Central memory CD4-positive, alpha-beta T cell (primary cell): ENCODE measurements at places on chromosomes 1 and 21.
A peak's percentile ranks its signal among the peaks of the same experiment; 100 is the strongest.

GRCh38 chr1:26171084-26172072, at the start of gene ZNF593OS:
Gene ZNF593OS, minus strand, starts transcription at chr1:26171832. Its CDS starts 171 bp downstream, at chr1:26171661.
- DNase-seq = no peak

- DNase-seq = no peak
Observed at GRCh38 chr1:43366601-43367025, 1.2 kb downstream of the ELOVL1 start.

- no peak for DNase-seq
Observed at GRCh38 chr1:168607872-168608428, 31.5 kb downstream of the XCL1 start.

GRCh38 chr1:52368383-52369172, 2.6 kb upstream of the CC2D1B start:
- peak; percentile 55 for DNase-seq

DNA sequence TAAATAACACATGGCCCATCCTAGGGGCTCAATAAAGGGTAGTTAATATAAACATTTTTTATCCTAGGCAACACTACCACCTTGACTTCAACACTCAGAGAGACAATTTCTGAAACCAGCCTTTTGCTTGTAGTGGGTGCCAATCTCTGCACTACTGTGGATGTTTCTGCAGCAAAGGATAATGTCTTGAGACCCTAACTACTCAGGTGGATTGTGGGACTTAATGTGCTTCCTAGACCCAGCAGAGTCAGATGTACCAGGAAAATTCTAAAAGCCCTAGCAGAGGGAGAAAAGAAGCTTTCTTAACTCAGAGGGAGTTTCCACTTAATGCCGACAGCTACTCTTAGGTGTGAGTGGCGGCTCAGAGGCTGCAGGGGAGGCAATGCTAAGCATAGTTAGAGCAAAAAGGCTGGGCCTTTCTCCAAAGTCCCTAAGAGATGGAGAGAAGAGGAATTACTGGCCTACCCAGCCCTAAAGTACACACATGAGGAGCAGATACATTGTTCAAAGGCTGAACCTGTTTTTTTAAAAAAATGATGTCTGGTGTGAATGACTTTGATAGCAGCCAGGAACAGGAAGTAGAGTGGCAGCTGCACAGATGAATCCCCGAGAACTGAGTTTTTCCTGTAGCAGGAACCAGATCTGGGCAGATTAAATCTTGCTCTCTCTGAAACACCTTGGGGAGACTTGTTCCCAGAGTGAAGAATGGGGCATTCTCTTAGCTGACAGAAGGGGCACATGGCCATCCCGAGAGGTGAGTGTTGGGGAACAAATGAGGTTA, 33.5 kb upstream of the ABCD3 start:
- DNase-seq = peak; percentile 2

- no peak for DNase-seq
Observed at GRCh38 chr21:20343186-20343585, 655.0 kb upstream of the NCAM2 start.

DNA sequence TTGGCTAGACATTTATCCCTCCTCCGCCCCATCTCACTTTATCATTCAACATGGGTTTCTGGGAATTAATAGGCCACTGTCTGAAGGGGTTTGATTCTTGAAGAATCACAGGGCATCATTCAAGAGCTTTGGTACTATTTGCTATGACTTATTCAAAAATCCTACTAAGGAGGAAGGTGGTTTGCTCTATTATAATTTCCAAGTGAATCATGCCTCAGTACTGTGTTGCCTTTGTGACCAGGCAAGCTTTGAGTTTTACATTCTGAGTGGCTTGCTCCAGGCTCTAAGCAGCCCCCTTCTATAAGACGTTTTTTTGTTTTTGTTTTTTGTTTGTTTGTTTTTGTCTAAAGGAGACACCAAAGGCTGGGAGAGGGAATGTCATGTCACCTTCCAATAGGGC, 2.6 kb downstream of the C1orf21 start:
- no peak for DNase-seq

DNA sequence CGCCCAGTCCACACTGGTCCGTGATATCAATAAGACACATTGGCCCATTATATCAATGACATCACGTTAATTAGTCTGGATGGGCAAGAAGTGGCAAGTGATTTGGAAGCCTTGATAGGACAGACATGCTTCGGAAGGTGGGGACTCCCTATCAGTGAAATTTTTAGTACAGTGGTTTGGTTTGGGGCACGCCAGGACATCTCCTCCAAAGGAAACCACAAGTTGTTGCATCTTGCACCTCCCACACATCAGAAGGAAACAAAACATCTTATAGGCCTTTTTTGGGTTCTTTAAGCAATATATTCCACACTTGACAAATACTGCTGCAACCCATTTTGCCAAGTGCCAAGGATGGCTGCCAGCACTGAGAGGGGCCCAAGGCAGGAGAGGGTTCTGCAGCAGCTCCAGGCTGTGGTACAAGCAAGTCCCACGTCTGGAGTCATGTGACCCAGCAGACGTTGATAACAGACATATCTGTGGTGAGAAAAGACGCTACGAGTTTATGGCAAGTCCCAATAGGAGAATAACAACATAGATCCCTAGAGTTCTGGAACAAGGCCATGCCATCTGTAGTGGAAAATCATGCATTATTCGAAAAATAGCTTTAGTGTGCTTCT, 95.3 kb upstream of the DISP3 start:
- DNase-seq = no peak

DNA sequence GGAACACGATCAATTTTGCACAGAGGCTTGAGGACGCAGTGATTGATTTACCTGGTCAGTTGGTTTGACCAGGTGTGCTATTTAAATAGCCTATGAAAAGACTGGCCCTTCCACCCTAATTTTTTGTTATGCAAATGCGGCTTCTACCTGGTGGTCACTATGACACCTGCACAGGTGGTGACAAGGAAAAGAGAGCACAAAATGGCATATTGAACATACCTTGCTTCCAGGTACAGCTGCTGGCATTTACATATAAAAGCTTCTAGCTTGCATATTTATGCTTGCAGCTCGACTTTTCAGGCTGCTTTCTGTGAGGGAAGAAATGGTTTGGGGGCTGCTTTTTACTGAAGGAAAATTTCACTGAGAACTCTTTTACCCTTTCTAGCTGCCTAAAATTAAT, 15.3 kb upstream of the FMO4 start:
- no peak for DNase-seq

- DNase-seq = no peak
Observed at GRCh38 chr1:202047977-202048376, 37.6 kb downstream of the ELF3 start.

- DNase-seq = no peak
Observed at GRCh38 chr1:207832796-207833195, 78.1 kb downstream of the CD34 start.

DNA sequence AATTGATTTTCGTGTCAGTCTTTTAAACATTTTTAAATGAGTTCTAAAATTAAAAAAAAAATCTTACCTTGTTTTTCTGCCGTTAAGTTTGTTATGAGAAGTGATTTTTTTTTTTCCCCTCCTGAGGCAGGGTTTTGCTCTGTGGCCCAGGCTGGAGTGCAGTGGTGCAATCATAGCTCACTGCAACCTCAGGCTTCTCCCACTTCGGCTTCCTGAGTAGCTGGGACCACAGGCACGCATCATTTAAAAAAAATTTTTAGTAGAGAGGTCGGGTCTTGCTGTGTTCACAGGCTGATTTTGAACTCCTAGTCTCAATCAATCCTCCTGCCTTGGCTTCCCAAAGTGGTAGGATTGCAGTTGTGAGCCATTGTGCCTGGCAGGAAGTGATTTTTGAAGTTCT, 41.1 kb downstream of the MTR start:
- DNase-seq = no peak

GRCh38 chr1:99749504-99750347, 16.7 kb downstream of the FRRS1 start:
- peak; percentile 9 for DNase-seq

DNA sequence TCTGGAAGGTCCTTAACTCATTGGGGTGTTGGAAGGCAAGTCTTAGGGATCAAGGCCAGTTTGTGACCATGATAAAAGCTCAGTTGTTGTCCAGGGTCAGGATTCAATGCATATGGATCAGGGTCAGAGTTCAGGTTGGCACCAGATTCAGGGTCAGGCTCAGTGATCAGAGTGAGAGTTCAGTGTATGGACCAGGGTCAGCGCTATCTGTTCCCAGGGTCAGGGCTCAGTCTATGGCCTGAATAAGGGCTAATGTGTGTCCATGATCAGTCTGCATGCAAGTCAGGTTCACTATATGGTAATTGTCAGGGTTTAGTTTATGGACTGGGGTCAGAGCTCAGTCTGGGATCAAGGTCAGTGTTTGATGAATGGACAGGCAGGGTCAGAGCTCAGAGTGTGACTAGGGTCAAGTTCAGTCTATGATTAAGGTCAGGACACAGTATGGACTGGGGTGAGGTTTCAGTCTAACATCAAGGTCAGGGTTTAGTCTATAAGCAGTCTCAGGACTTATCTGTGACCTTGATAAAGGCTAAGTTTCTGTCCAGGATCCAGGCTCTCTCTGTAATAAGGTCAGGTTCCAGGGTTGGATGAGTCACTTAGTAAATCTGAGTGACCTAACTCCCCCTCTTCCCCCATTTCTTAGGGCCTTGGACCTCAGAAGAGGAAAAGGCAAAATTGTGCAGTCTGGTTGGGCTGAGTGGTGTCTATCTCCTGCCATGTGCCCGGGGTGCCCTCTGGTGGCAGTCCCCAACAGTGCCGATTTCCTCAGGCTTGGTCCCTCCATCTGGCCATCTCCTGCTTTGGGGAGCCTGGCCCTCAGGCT, 23.8 kb downstream of the KNCN start:
- DNase-seq = peak; percentile 54

DNA sequence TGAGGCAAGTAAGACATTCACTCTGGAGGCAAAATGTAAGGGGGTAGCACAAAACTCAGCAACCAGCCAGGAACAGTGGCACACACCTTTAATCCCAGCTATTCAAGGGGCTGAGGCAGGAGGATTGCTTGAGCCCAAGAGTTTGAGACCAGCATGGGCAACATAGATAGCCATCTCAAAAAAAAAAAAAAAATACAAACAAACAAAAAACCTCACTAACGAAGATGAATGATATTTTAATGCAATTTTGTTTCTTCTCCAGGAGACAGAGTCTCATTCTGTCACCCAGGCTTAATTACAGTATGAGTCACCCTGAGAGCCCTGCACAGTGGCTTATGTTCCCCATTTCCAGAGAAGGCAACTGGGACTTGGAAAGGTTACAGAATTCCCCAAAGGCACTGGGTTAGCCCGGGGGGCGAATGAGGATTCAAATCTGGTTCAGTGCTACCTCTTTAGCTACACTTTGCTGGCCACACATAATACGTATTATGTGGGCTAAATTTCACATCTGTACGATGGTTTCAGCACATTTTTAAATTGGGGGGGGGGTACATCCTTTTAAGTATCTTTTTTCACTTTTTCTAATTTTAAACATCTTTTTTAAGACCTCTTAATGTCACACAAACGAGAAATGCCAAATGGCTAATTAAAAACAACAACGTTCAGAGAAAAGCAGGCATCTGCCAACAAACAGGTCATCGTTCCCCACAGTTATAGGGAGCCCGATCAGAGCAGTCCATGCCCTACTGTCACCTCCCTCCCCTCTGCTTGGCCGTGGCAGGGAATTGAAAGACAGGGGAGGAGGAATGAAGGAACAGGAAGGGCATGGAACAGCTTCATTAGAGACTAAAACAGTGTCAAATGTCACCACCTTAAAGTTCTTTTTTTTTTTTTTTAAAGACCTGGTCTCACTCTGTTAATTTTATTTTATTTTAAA, 3.5 kb downstream of the CELA2A start:
- no peak for DNase-seq

DNA sequence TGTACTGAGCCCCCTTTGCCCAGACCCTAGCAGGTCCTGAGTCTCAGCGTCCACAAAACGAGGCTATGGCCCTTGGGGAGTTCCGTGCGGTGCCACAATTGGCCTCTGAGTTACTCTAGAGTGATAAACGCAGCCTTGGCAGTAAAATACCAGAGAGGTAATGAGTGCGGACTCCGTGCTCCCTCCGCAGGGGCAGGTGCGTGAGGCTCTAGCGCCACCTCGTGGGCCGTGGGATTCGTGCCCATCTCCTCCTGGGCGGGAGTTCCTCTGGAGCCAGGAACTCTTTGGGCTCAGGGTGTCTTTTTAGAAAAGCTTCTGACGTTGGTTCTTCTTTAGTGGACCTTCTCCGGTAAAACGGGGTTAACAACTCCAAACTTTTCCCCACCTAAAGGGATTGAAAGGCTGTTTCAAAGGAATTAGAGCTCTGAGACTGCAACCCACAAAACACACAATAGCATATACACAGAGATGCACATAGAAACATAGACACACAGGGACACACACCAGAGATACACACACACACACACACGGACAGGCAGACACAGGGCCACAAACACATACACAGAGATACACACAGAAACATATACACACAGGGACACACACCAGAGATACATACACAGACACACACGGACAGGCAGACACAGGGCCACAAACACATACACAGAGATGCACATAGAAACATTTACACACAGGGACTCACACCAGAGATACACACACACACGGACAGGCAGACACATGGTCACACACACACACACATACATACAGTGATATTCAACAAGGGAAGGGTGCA, 99.4 kb downstream of the KCNJ15 start:
- peak; percentile 31 for DNase-seq

GRCh38 chr21:29221253-29221744, 77.4 kb upstream of the BACH1 start:
- no peak for DNase-seq

DNA sequence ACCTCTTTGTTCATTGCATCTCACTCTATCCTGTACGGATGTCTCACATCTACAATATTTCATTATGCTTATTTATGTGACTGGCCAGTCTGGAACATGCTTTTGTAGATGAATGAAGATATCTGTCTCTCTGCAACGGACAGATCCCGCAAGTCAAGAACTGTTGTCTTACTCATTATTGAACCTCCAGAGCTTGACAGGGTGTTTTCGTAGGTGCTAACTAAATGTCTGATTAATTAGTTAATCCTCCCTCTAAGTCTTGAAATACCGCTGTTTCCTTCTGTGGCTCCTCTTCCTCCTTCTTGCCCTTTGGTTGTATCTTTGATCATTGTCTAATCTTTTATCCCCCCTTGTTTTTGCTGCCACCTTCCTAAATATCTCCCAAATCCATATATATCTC, 3.2 kb upstream of the C1orf162 start:
- DNase-seq = no peak

GRCh38 chr1:46459315-46459714, 30.3 kb upstream of the DMBX1 start:
- DNase-seq = no peak

- DNase-seq = no peak
Observed at GRCh38 chr1:179547021-179547535, 28.7 kb downstream of the NPHS2 start.

GRCh38 chr1:114116086-114116485, 37.6 kb downstream of the SYT6 start:
- no peak for DNase-seq

GRCh38 chr1:36095760-36096405, 7.2 kb downstream of the ADPRS start:
- DNase-seq = no peak

GRCh38 chr1:92480200-92480812, 6.4 kb downstream of the GFI1 start:
- no peak for DNase-seq

- no peak for DNase-seq
Observed at GRCh38 chr1:55131801-55132200, 83.4 kb downstream of the USP24 start.
